ENCODE measurements at places on chromosomes 4 and X. TPM values are rescaled to one million over a fixed set of nuclear protein-coding genes. Genes with fewer than 3 reads are reported as not detected.

- no peak for DNase-seq
Observed at GRCh38 chr4:66609014-66609413, 936.3 kb downstream of the CENPC start.

SCOC gene
- total RNA-seq: 35.7 TPM

DNA sequence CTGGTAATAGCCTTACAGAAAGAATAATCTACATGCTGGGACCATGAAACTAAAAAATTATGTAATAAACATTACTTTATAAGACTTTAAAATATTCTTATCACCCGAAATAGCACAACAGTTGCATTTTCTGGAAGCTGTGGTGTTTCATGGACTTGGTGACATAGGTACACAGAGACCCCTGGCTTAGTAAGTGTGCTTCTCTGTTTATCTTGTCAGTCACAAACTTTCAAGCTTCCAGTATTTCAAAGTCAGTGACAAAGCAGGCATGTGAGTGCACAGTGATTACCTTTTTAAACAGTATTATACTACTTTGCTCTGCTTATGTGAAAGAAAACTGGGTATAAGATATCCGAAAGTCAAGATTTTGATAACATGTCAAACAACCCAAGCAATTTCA is 84.3 kb downstream of the PAPSS1 start:
- no peak for DNase-seq

ARMCX2 gene
- total RNA-seq: 32.1 TPM

- no peak for DNase-seq
Observed at GRCh38 chrX:84216406-84216805, 28.4 kb upstream of the RPS6KA6 start.

CNGA1 gene
- 1.4 TPM for total RNA-seq

DNA sequence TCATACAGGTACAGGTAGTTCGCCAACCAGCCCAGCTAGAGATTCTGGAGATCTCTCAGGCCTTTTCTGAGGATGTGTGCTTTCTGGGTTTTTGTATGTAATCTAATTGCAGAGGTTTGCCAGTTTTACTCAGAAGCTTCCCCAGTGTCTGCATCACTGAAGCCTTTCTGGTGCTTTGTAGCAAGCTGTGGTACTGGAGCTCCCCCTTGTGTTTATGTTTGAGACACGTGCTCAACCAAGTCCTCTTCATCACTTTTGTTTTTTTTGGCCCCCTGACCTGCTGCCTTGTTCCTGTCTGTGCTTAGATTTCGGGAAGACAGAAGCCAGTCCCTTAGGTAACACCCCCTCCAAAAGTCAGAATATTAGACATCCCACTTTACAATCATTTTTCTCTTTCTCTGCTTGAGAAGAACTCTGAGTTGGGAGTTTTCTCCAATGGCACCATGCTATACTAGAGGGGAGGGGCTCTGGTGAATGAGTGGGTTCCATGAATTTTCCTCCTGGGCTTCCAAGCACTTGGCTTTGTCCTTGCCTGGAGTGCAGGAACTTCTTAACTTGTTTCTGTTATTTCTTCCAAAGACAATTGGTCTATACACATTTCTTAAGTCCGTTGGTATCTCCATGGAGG is 128.4 kb upstream of the TBC1D9 start:
- no peak for DNase-seq

DNA sequence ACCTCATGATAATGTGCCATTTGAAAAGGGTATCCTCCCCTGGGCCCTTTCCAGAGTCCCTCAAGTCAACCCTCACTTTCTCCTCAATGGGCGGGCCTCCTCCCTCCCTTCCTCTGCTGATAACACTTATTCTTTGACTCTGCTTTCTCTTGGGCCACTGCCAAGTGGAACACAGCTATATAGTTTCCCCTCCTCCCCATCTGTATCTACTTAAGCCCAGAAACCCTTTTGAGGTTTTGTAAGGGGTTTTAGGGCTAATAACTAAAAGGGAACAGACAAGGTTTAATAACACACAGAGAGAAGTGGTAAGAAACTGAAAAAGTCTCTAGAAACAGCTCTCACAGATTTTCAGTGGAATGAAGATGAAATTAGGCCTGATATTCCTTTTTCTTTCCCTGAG is 116.7 kb downstream of the GPC3 start:
- no peak for DNase-seq

DNA sequence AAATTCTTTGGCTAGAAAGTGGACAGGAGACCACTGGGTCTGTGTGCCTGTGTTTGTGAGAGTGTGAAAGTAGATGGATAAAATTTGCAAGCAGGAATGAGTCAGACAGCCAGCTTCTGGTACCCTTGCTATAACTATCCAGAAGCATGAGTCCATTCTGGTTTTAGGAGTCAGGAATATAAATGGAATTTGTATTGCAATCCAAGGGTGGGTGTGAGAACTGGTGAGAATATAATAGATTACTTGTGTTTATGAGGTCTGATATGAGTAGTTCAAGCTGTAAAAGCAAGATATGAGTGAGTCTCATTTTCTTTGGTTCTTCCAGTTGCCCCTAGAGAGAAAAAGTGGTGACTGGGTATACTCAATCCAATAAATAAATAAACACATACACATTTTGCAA is 212.7 kb upstream of the TAPT1 start:
- no peak for DNase-seq

- no peak for DNase-seq
Observed at GRCh38 chrX:99722094-99722493, 688.0 kb downstream of the PCDH19 start.

SMARCAD1 gene
- total RNA-seq: 17.7 TPM

DNA sequence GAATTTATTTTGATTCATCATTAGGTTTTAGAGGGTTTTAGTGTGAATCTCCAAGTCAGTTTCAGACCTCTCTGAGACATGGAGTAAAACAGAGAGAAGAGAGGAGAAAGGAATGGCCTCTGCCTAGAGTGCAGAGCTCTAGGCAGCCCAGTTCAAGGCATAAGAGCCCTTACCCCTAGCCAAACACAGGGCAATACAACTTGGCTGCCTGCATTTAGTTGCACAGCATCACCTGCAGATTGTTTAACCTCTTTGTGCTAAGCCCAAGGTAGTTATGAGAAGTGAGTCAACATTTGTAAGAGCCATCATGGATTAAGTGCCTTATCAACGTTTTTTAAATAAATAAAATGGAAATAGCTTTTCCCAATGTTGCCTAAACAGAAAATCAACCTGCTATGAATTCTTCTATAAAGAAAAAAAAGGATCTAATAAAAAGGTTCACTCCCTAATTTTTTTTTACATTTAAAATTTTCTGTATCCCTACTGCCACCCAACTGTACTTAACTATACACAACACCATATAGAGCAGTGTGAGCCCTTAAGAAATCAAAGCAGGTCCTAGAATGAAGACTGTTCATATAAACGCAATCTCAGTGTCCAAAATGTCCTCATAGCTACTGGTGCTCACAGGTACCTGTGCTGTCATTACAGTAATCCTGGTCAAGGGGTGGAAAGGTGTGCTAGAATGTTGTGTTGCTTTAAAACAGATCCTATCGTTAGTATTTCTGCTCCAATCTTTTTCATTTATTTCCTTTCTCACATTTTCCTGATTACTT is 36.0 kb downstream of the PF4 start:
- no peak for DNase-seq

DNA sequence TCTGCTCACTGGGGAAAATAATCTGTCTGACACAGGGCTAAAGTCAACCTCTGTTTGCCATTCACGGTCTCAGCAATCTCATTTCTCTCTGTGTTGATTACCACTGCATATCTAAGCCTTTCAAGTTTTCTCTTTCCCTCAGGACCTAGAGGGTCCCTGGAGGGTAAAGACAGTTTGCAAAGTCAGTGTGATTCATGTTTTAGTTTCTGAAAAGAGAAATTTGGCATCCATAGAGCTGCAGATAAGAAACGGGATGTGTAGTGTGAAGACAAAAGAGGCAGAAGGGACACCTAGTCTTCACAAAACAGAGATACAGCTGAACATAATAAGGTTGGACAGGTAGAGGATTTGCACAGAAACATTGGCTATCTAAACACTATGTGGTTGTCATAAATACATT is 34.5 kb upstream of the KDR start:
- DNase-seq: no peak

DNA sequence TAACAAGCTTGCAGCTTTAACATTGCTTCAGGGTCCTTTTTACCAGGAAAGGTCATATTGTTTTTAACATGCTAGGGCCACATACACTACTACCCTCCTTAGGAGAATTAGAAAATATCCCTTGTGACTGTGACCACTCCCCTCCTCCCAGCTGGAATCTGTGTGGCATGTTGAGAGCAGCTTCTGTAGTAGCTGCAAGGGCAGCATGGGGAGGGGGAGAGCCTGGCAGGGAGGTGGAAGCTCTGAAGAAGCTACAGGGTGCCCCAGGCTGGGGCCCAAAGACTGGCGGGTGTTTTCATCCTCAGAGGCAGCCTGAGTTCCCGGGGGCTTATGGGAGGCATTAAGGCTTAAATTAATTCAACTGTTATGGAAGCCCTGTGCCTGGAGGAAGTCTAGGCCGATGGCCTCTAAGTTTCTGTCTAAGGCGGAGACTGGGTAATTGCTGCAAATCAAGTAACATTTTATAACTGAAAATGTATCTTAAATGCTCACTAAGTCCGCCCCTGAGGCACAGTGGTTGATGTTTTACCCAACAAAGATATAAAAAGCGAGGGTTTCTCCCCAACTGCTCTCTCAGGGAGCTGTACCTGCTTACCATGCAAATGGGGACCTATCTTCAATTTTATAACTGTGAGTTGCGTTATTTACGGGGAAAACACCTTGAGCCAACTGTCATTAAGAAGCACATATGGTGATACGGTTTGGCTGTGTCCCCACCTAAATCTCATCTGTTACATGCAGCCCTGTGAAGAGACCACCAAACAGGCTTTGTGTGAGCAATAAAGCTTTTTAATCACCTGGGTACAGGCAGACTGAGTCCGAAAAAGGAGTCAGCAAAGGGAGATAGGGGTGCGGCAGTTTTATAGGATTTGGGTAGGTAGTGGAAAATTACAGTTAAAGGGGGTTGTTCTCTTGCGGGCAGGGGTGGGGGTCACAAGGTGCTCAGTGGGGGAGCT is 37.4 kb upstream of the STS start:
- DNase-seq: no peak

TRPC5OS gene
- not detected for total RNA-seq

LIMCH1 gene
- 29.4 TPM for total RNA-seq

F8A3 gene
- total RNA-seq: 9.1 TPM

DNA sequence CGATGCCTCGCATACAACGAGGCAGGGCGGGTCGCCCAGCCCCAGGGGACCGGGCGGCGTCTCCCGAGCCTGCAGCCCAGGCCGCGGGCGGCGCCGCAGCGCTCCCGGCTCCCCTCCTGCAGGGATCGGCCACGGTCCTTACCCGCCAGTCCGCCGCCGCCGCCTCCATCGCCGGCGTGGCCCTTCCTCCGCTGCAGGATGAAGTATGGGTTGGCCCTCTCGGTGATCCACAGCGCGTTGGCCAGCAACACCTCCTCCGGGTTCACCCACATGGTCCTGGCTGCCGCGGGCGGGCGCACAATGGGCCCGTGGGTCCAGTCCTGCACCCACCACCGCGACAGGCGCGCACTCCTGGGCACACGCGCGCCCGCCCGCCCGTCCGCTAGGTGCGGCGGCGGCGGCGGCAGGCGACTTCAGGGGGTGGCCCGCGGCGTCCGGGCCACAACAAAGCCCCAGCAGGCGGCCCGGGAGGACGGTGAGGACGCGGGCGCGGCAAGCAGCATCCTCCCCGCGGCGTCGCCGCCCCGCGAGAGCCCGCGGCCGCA is 339 bp downstream of the TBC1D9 start:
- no peak for DNase-seq

AKAP17A gene
- total RNA-seq: 41.4 TPM

DNA sequence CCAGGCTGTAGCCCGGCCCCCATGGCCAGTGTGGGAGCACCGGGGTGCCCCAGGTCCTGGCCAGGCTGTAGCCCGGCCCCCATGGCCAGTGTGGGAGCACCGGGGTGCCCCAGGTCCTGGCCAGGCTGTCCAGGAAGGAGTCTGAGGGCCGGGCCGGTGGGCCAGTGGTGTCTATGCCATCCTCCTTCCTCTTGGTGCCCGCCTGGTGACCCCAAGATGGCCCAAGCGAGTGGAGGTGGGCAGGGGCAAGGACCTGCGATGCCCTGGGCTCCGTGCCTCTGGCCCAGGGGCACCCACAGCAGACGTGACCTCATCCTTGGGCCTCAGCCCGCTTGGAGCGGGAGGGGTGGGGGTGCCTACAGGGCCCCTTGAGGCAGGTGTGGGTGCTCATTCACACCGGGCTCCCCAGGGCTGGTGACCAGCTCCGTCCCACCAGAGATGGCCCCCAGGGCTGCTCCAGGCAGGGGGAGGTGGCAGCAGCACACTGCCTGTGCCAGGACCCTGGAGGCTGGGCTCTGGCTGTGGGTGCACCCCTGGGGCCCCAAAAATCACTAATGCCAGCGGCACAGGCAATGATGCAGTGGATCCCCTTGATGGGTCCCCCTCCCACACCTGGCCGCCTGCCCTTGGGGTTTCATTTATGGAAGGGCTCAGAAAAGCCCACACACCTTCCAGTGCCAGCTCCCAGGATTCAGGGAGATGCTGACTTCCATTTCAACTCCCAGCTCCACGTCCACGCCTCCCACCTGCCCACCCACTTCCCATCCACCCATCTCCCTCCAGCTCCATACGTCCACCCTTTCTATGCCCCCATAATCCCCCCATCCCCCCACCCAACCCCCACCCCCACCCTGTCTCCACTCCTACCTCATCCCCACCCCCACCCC is 35.8 kb downstream of the TACC3 start:
- DNase-seq: no peak

GRCh38 chr4:14856062-14856933 is 146.0 kb upstream of the CPEB2 start:
- no peak for DNase-seq

GRCh38 chrX:42097486-42097885 is 174.1 kb upstream of the CASK start:
- no peak for DNase-seq

MAOB gene
- 69.7 TPM for total RNA-seq

GPR119 gene
- total RNA-seq: not detected

DNA sequence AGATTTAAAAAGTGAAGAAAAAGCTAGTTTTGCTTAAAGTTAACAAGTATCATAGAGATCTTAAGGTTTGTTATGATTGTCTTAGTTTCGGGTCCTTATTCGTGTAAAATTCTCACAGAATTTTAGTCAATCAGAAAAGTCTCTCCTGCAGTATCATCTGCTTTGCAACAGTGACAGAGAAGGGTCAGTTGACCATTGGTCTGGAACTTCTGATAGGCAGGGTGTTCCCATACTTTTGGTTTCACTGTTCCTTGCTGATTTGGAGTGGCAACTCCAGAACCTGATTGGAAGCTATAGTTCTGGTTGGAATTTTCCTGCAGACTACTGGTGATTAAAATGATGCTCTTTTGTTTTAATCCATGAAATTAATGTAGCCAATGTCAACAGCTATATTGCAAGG is 1.8 kb downstream of the IL15 start:
- no peak for DNase-seq
